ENCODE measurements at places on chromosomes 1 and 21.

GRCh38 chr1:109615879-109616278, 3.5 kb downstream of the GNAT2 start:
- peak; percentile 92 for DNase-seq

- peak; percentile 60 for DNase-seq
Observed at GRCh38 chr1:207414606-207415108, 39.5 kb upstream of the CR2 start.

DNA sequence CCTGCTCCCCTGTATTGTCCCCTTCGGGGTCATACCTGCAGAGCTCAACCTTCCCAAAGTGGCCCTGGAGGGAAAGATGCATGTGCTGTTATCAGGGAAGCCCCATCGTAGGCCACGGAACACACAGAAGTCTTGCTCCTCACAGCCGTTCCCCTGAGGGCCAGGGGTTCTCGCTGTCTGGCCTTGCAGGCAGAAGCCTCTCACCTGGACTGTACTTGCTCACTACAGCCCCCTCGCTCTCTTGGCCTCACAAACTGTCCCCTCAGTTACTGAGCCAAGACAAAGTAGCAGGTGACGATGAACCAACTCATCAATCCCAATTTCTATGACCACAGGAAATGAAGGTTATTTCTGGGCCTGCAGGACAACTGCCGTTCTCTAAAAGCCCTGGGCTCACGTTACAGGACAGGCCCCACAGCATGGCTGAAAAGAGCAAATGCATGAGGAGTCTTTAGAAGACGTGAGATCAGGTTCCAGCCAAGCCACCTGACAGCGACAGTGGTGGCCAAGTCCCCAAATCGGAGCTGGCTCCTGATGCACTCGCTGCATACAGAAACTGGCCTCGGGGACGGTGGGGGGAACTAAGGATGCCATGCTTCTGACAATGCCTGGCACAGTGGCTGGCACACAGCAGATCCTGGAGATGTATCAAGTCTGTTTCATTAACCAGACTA, 95.0 kb downstream of the RAVER2 start:
- no peak for DNase-seq

GRCh38 chr1:149940427-149940826, 3.7 kb upstream of the MTMR11 start:
- DNase-seq = no peak

DNA sequence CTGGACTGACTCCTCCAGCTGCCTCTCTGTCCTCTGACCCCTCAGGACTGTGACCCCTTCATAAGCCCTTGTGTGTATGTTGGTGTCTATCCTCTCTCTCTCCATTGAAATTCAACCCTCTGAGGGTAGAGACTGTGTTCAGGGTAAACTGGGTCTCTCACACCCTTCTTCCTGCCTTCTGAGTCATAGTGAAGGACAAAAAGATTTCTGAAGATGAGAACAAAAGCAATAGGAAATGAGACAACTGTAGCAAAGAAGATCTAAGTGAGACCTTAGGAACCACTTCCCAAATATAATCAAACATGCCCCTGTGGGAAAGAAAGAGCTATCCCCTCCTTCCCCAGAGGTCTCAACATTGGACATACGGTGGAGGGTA, 16.9 kb downstream of the NUAK2 start:
- no peak for DNase-seq

GRCh38 chr21:32256873-32257620, 21.8 kb downstream of the MIS18A start:
- DNase-seq = no peak

- no peak for DNase-seq
Observed at GRCh38 chr1:113416496-113416895, 26.2 kb downstream of the MAGI3 start.

DNA sequence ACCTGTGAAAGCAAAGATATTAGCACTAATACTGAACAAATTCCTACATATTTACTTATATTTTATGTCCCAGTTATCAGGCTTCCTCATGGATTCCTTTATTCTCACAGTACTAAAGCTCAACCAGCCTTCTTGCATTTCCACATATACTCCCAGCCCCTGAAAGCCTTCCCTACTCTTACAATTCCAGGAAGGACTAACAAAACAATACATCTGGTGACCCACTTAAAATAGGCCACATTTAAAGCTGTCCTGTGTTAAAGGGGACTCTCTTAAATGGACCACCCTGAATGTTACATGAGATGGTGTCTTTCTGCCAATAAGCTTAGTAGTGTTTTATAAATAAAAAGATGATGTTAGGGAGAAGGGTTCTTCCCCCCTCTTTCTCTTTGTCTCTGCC, 54.4 kb downstream of the NTMT2 start:
- no peak for DNase-seq

DNA sequence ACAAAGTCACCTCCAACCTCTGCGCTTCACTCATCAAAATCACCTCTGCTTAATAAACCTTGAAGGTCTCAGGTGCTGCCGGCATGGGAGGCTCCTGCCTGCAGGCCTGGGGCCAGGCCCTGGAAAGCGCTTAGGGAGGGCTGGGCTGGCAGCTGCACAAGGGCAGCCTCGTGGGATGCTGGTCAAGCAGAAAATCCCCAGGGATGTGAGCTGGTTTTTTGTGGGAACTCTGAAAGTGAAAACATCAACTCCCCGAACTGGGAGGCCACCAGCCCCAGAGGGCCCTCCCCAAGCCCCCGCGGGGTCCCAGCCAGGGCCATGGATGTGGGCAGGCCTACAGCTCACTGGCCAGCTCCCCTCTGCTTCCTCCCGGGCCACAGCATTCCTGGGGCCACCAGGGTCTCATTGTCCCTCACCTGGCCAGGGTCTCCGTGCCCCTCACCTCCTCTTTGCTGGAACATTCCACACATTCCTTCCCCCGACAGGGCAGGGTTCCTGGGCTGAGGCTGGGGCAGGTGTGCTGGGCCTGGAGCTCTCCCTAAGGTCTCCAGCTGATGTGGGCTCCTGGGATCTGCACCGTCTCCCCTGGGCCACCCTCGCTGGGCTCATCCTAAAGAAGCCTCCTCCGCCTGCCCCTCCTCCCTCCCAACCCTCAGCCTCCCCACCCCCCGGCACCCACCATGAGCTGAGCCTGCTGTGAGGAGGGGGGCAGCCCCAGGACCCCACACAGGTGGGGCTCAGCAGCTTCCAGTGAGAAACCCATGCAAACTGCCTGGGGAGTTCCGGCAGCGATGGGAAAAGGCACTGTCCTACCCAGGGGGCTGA, 36.0 kb upstream of the POFUT2 start:
- DNase-seq = no peak

- DNase-seq = no peak
Observed at GRCh38 chr1:89606227-89606980, 26.5 kb upstream of the LRRC8C start.

- DNase-seq = no peak
Observed at GRCh38 chr21:41170859-41171609, 3.1 kb downstream of the BACE2 start.

GRCh38 chr21:44687671-44688070, 5.7 kb upstream of the KRTAP12-1 start:
- no peak for DNase-seq

- no peak for DNase-seq
Observed at GRCh38 chr1:74790453-74790852, 57.5 kb downstream of the TYW3 start.

DNA sequence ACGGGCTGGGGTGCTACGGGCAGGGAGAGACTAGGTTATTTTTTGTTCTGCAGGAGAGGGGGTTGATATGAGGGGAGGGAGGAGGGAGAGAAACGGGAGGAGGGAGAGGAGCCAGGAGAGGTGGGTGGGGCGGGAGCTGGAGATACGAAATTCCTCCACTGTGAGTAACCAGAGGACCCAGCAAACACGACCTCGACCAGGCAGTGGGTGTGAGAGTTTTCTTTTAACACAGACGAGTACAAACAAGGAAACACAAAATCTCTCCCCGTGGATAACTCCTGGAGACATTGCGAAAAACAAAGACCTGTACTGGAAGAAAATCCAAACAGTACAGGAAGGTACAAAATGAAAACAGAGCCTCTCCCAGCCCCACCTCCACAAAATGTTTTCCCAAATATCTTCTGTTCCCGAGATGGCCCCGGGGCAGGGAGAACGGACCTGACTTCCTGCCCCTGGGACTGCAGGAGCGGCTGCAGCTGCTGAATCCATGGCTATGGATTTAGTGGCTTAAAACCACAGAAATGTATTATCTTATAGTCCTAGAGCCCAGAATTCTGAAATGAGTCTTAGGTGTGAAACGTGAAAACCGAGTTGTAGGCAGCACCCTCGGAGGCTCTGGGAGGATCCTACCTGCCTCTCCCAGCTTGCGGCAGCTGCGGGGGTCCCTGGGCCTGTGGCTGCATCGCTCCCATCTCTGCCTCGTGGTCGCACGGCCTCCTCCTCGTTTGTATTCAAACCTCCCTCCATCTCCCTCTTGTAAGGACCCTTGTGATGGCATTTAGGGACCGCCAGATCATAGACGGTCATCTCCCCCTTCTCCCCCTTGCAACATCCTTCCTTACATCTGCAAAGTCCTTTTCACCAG, 82.2 kb downstream of the RIPK4 start:
- DNase-seq = no peak

- no peak for DNase-seq
Observed at GRCh38 chr1:53294567-53294966, 33.3 kb downstream of the LRP8 start.

- no peak for DNase-seq
Observed at GRCh38 chr1:227913764-227914721, 33.7 kb downstream of the WNT9A start.

DNA sequence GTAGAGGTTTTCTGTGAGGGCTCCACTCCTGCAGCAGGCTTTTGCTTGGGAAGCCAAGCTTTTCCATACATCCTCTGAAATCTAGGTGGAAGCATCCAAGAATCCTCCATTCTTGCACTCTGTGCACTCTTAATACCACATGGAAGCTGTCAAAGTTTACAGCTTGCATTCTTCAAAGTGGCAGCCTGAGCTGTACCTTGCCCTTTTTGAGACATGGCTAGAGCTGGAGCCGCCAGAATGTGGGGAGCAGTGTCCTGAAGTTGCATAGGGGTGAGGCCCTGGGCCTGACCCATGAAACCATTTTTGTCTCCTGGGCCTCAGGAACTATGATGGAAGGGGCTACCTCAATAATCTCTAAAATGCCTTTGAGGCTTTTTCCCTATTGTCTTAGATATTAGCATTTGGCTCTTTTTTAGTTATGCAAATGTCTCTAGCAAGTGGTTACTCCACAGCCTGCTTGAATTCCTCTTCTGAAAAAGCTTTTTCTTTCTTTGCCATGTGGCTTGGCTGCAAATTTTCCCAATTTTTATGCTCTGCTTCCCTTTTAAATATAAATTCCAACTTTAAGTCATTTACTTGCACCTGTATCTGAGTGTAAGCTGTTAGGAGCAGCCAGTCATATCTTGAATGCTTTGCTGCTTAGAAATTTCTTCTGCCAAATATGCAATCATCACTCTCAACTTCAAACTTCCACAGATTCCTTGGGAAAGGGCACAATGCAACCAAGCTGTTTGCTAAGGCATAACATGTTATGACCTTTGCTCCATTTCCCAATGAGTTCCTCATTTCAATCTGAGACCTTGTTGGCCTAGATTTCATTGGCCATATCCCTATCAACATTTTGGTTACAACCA, 92.1 kb upstream of the ARTN start:
- no peak for DNase-seq

GRCh38 chr21:37534431-37534830, 167.9 kb downstream of the DYRK1A start:
- DNase-seq = no peak

- no peak for DNase-seq
Observed at GRCh38 chr1:161730050-161730564, 8.8 kb downstream of the FCRLB start.

DNA sequence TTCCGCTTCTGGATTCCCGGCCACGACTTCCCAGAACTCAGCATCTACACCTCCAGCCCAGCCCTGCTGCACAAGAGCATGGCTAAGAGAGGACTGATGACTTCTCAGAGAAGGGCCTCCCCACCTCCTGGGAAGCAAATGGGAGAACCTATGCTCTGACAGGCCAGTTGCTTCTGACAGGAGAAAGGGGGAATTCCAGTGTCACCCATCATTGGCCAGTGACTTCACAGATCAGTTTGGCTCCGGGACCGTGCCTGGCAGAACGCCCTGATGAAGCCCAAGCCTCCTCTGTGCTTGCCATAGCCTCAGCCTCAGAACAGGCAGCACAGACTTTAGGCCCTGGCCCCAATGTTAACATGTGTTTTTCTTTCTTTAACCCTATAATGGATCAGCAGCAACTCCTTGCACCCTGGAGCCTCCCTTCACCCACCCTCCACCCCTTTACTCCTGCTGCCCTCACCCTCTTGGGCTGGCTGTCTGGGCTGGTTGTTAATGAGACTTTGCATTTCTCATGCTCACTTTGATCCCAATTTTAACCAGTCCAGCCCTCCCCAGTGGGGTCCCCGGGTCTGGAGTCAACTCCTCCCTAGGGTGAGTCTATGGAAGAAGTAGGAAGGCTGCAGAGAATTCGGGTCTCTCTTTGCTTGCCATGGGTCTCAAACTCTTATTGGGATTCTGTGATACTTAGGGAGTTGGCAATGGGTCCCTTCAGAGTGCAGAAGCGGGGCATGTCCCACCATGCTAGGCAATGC, 42.7 kb upstream of the SLC30A1 start:
- DNase-seq = no peak

- DNase-seq = no peak
Observed at GRCh38 chr1:156421939-156422601, 53.1 kb downstream of the RHBG start.

DNA sequence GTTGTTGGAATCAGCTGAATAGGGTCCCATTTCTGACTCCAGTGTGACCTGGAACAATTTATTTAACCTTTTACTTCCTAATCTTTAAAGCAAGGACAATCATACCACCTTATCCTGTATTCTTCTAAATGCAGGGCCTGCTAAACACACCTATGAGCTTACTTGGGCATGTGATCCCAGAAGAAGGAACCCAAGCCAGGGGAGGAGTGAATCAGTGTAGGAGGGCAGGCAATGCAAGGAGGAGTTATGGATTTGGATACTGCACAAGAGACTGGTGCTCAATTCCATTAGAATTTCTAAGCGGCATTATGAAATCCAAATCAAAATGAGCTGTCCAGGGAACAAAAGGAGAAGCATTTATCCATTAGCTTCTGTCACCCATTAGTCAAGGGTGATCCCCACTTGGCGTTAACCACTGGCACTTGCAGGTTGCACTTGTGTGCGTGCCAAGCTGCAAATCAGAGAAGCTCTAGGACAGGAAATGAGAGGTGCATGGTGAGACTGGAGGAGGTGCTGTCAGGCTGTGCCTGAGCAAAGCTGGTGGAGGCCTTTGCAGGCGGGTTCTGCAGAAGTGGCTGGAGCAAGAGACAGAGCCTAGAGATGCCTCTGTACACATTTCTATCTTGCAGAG, 297.2 kb upstream of the PLXNA2 start:
- no peak for DNase-seq

- no peak for DNase-seq
Observed at GRCh38 chr1:34825455-34826091, 32.8 kb downstream of the GJA4 start.
